Left ventricle myocardium inferior (tissue), 1 donor: ENCODE measurements at places on chromosomes 6 and 20. TPM values are rescaled to one million over a fixed set of nuclear protein-coding genes. Genes with fewer than 3 reads are reported as not detected.

DNA sequence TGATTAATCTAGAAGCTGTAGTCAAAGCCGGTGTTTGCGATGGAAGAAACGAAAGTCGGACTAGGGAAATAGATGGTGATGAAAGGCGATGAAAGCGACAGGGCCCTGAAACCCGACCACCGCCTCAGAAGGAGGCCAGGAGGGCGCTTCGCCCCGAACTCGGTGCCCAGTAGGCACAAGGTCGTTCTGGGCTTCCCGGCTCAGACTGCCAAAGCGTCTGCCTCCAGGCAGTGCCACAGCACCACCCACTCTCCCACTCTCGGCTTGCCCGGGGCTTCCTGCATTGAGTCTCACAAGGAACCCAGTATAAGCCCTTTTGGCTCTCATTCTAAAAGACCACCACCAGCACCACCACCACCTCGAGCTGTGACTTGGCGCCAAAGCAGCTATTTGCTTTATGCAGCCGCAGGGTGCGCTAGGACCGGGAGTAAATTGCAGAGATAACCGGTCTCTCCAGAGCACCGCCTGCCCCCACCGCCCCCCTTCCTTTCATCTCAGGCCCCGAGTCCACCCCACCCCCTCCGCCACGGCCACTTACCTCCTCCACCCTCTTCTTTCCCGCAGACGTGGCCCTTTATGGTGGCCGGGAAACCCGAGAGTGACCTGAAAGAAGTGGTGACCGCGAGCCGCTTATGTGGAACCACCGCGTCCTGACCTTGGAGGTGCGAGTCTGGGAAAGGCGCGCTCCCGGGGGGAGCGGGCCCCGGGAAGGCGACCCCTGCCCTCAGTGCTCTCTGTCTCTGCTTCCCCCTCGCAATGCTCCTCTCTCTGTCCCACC lies 2.4 kb downstream of the TCF21 start:
- peak overlapping the region; percentile 69 for H3K4me3 ChIP-seq
- H3K27ac ChIP-seq, result peak overlapping the region; percentile 85
- peak; percentile 44 for DNase-seq

GRCh38 chr6:111982681-111983080 lies 71.2 kb upstream of the CCN6 start:
- DNase-seq, result no peak
- H3K27ac ChIP-seq, result no peak overlapping the region
- no peaks in the 10 kb centered on the region for H3K36me3 ChIP-seq
- no peak overlapping the region for H3K4me3 ChIP-seq
- peaks cover 9% of the 10 kb centered on the region for H3K4me1 ChIP-seq
- no peaks in the 10 kb centered on the region for H3K27me3 ChIP-seq

Gene PLCB1
- 6.0 TPM for total RNA-seq

Gene NKAPL
- total RNA-seq, result 4.5 TPM

Gene MDFI
- total RNA-seq, result 0.77 TPM

Gene COL9A3
- 2.1 TPM for total RNA-seq

GRCh38 chr6:75863001-75863400 lies 114.0 kb downstream of the MYO6 start:
- DNase-seq, result no peak
- H3K27ac ChIP-seq, result no peak overlapping the region
- H3K4me3 ChIP-seq, result no peak overlapping the region
- H3K36me3 ChIP-seq, result peaks cover 75% of the 10 kb centered on the region
- H3K4me1 ChIP-seq, result no peaks in the 10 kb centered on the region
- no peaks in the 10 kb centered on the region for H3K27me3 ChIP-seq

Gene MATN4
- not detected for total RNA-seq

GRCh38 chr6:156651486-156651885 lies 125.7 kb upstream of the ARID1B start:
- no peaks in the 10 kb centered on the region for H3K36me3 ChIP-seq
- H3K4me3 ChIP-seq, result no peak overlapping the region
- H3K4me1 ChIP-seq, result peaks cover 7% of the 10 kb centered on the region
- no peak overlapping the region for H3K27ac ChIP-seq
- no peak for DNase-seq

DNA sequence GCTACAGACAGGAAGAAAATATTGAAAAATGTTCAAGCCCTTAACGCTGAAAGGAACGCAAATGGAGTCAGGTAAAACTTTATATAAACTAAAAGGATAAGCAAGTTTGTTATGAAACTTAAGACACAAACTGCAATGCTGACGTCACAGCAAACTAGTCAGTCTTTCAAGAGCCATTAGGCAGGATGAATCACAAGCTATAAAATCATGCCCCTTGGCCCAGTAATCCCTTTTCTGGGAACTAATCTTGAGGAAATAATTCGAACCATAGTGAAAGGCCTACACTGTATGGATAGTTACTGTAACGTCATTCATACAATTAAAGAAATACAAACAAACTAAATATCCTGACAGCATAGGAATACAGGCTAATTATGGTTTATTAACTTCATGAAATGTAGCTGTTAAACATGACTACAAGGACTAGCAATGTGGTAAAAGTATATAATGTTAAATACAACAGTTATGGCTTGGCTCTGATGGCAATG lies 42.7 kb upstream of the HINT3 start:
- no peak overlapping the region for H3K4me3 ChIP-seq
- peaks cover 7% of the 10 kb centered on the region for H3K4me1 ChIP-seq

DNA sequence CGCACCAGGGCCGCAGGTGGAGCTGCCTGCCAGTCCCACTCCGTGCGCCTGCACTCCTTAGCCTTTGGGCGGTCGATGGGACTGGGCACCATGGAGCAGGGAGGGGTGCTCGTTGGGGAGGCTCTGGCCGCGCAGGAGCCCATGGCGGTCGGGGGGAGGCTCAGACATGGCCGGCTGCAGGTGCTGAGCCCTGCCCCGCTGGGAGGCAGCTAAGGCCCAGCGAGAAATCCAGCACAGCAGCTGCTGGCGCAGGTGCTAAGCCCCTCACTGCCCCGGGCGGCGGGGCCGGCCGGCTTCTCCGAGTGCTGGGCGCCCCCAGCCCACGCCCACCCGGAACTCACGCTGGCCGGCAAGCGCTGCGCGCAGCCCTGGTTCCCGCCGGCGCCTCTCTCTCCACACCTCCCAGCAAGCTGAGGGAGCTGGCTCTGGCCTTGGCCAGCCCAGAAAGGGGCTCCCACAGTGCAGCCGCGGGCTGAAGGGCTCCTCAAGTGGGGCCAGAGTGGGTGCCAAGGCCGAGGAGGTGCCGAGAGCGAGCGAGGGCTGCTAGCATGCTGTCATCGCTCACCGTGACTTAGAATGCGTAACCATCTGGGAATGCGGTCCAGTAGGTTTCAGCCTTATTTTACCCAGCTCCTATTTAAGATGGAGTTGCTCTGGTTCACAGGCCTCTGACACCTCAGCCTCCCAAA lies 77.3 kb downstream of the C6orf52 start:
- H3K27me3 ChIP-seq, result no peaks in the 10 kb centered on the region
- H3K4me1 ChIP-seq, result peaks cover 50% of the 10 kb centered on the region
- H3K4me3 ChIP-seq, result no peak overlapping the region
- peak overlapping the region; percentile 30 for H3K27ac ChIP-seq
- H3K36me3 ChIP-seq, result peaks cover 6% of the 10 kb centered on the region

Gene PPP1R3G
- 11.1 TPM for total RNA-seq

GRCh38 chr6:55676736-55677135 lies 97.7 kb upstream of the HMGCLL1 start:
- no peak overlapping the region for H3K4me3 ChIP-seq
- H3K27ac ChIP-seq, result no peak overlapping the region
- no peak for DNase-seq
- no peaks in the 10 kb centered on the region for H3K36me3 ChIP-seq

Gene SLC22A1
- total RNA-seq, result 0.27 TPM

DNA sequence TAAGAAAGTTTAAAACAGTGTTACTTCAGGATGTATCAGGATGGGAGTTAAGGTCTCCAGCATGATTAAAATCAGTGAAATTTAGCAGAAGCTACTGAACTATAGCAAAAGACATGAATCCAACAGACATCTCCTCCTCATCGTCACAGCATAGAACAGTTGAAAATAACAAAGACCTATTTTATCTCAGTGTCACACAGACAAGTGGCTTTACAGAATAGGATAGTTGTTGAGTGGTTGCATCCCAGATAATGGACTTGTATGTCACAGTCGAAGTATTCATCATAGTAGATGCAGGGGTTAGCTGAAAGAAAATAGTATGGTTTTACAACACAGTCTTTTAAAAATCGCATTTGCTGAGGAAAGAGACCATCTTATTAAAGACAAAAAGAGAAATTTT lies 31.2 kb downstream of the CRISP1 start:
- H3K4me3 ChIP-seq, result no peak overlapping the region
- H3K27me3 ChIP-seq, result no peaks in the 10 kb centered on the region
- no peak overlapping the region for H3K27ac ChIP-seq
- no peaks in the 10 kb centered on the region for H3K4me1 ChIP-seq
- DNase-seq, result no peak

Gene CLDN20
- not detected for total RNA-seq

GRCh38 chr20:56788041-56788670 lies 159.1 kb downstream of the TFAP2C start:
- DNase-seq, result no peak
- no peaks in the 10 kb centered on the region for H3K4me1 ChIP-seq
- no peak overlapping the region for H3K4me3 ChIP-seq
- no peak overlapping the region for H3K27ac ChIP-seq
- no peaks in the 10 kb centered on the region for H3K36me3 ChIP-seq

Gene TTK
- 0.25 TPM for total RNA-seq

DNA sequence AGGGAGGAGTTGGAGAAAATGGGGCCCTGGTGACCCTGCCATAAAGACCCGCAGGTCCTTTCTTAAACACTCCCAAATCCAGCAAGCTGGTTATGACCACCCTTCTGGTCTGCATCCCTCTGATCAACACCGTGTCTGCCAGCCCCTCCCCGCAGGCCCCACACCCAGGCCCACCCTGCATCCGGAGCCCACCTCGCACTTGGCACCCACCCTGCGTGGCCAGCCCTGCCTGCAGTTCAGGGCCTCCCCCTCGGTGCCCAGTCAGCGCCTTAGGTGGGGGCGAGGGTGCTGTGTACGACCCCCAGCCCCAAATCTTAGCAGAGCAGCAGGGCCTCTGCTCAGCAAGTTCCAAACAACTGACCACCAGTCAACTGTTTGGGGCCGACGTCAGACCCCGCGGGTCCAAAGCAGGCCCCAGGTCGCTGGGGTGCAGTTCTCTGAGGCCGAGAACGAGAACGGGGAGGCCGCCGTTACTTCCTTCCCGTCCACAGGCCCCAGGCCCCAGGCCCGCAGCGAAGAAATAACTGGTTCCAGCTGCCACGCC lies 1.2 kb downstream of the ACSS1 start:
- peak; percentile 54 for DNase-seq
- H3K4me1 ChIP-seq, result peaks cover 75% of the 10 kb centered on the region
- peak overlapping the region; percentile 98 for H3K27ac ChIP-seq
- H3K36me3 ChIP-seq, result no peaks in the 10 kb centered on the region
- no peaks in the 10 kb centered on the region for H3K27me3 ChIP-seq
- peak overlapping the region; percentile 83 for H3K4me3 ChIP-seq

GRCh38 chr6:133757335-133757734 lies 131.6 kb upstream of the TCF21 start:
- no peak overlapping the region for H3K4me3 ChIP-seq
- peaks cover 16% of the 10 kb centered on the region for H3K4me1 ChIP-seq
- no peaks in the 10 kb centered on the region for H3K36me3 ChIP-seq
- H3K27ac ChIP-seq, result peak overlapping the region; percentile 70
- no peak for DNase-seq

GRCh38 chr6:30730601-30731435 lies 10.7 kb downstream of the TUBB start:
- H3K27me3 ChIP-seq, result no peaks in the 10 kb centered on the region
- H3K27ac ChIP-seq, result peak overlapping the region; percentile 58
- H3K36me3 ChIP-seq, result peaks cover 96% of the 10 kb centered on the region
- peaks cover 32% of the 10 kb centered on the region for H3K4me1 ChIP-seq

Gene WFDC2
- total RNA-seq, result not detected

- no peaks in the 10 kb centered on the region for H3K27me3 ChIP-seq
- DNase-seq, result no peak
- no peaks in the 10 kb centered on the region for H3K4me1 ChIP-seq
Observed at GRCh38 chr6:54291738-54292137, 16.5 kb upstream of the TINAG start.

DNA sequence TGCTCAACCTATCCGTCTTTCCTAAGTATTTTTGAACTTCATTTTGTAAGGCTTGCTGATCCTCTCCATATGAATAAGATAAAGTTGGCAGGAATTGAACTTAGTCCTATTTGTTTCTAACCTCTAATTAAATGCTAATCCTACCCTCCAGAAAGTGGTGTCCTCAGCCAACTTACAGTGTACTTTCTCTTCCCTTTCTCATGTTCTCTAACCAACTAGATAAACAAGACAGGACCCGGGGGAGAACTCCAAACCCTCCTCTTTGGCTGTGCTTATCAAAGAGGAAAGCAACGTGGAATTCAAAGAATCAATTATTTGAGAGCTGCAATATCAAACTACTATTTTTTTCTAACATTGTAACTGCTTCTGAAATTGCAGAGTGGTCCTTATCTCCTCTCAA lies 56.5 kb upstream of the NRSN1 start:
- no peak for DNase-seq
- no peaks in the 10 kb centered on the region for H3K27me3 ChIP-seq
- H3K27ac ChIP-seq, result no peak overlapping the region
